ENCODE measurements at places on chromosomes 16 and 17. TPM values are rescaled to one million over a fixed set of nuclear protein-coding genes. Genes with fewer than 3 reads are reported as not detected.

ABCA10 gene
- 0.10 TPM for total RNA-seq

ALDOC gene
- 1.8 TPM for total RNA-seq

SLC25A19 gene
- total RNA-seq: 18.3 TPM

CLEC16A gene
- total RNA-seq: 10.2 TPM

ZNF785 gene
- total RNA-seq: not detected

CD300H gene
- total RNA-seq: not detected

KCNAB3 gene
- 2.9 TPM for total RNA-seq

CLEC3A gene
- not detected for total RNA-seq

KRTAP2-2 gene
- total RNA-seq: not detected

CHST6 gene
- 0.17 TPM for total RNA-seq

SLFN13 gene
- total RNA-seq: 4.9 TPM

C16orf89 gene
- total RNA-seq: not detected

KCNJ18 gene
- 0.07 TPM for total RNA-seq

ARHGDIG gene
- total RNA-seq: 3.1 TPM

FOXC2 gene
- total RNA-seq: 4.9 TPM

GAS2L2 gene
- 0.08 TPM for total RNA-seq

TNFSF12 gene
- 11.1 TPM for total RNA-seq

DRC3 gene
- total RNA-seq: 2.0 TPM

SMIM22 gene
- not detected for total RNA-seq

PDILT gene
- total RNA-seq: not detected

CPPED1 gene
- 26.0 TPM for total RNA-seq

CDC42EP4 gene
- total RNA-seq: 60.1 TPM

MAPT gene
- total RNA-seq: 1.8 TPM

SEZ6L2 gene
- total RNA-seq: 20.3 TPM

MRPL58 gene
- 73.8 TPM for total RNA-seq

USP43 gene
- 4.1 TPM for total RNA-seq

GSG1L2 gene
- not detected for total RNA-seq

CEP295NL gene
- total RNA-seq: 0.32 TPM

HS3ST3A1 gene
- 0.50 TPM for total RNA-seq

SLC5A10 gene
- 0.17 TPM for total RNA-seq

HSD17B2 gene
- total RNA-seq: not detected

G6PC1 gene
- total RNA-seq: not detected

KPNA2 gene
- 472 TPM for total RNA-seq

KRT222 gene
- 0.57 TPM for total RNA-seq

GNGT2 gene
- total RNA-seq: 0.71 TPM

ZNF423 gene
- 0.07 TPM for total RNA-seq

GAN gene
- total RNA-seq: 2.3 TPM

GDPD3 gene
- total RNA-seq: 0.61 TPM

KRTAP2-3 gene
- not detected for total RNA-seq

MPV17L gene
- 5.2 TPM for total RNA-seq

MMP28 gene
- 8.3 TPM for total RNA-seq

TEDC2 gene
- total RNA-seq: 15.9 TPM

KCNH6 gene
- total RNA-seq: not detected
